Activated CD4-positive, alpha-beta T cell treated with anti-CD3 and anti-CD28 coated beads for 48 hours (primary cell): ENCODE measurements at places on chromosomes 16 and 17.

DNA sequence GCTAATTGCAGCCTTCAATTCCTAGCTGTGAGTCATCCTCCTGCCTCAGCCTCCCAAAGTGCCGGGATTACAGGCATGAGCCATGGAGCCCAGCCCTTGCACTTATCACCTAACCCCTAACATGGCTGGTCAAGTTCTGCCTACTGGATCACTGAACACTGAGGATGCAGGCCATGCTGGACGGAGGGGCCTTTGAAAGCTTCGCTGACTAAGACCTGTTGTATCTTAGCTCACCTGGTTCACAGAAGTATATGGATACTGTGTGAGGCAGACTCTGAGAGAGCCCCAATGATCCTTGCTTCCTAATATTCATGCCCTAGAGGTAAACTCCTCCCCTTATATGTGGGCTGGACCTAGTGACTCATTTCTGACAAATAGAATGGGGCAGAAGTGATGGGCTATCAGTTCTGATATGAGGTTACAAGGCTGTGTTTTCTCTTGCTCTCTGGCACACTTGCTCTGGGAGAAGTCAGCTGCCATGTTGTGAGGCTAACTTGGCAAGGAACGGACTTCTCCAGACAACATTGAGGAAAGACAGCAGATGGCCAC, 11.7 kb upstream of the TMIGD1 start:
- DNase-seq, result peak; percentile 55

DNA sequence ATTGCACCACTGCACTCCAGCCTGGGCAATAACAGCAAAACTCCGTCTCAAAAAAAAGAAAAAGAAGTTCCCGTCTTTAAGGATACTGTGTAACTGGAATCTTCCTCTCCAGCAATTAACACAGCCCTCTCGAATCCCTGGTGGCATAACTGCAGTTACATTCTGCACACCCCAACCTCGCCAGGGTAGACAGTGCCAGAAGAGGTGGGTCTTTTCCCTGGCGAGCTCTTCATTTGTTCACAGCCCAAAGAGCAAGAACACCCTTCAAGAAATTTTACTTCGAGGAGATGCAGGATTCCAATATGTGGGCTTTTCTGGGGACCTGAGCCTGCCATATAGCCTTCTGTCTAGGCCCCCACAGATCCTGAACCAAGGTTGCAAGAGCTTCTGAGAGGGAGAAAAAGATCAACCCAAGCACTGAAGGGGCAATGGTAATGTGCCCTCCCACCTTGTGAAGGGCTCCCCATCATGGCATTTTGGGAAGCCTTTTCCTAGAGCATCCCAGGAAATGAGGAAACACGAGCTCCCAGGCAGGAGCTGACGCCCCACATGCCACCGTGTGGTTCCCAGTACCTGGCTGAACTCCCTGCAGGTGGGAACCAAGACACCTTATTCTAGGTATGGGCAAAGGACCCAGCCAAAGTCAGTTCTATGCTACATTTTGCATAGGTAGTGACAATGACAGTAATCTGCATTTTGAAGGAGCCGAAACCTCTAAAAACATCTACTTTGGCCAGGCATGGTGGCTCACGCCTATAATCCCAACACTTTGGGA, 26.9 kb downstream of the TK2 start:
- DNase-seq, result no peak

- DNase-seq, result no peak
Observed at GRCh38 chr17:42457107-42457792, 1.4 kb upstream of the ATP6V0A1 start.

DNA sequence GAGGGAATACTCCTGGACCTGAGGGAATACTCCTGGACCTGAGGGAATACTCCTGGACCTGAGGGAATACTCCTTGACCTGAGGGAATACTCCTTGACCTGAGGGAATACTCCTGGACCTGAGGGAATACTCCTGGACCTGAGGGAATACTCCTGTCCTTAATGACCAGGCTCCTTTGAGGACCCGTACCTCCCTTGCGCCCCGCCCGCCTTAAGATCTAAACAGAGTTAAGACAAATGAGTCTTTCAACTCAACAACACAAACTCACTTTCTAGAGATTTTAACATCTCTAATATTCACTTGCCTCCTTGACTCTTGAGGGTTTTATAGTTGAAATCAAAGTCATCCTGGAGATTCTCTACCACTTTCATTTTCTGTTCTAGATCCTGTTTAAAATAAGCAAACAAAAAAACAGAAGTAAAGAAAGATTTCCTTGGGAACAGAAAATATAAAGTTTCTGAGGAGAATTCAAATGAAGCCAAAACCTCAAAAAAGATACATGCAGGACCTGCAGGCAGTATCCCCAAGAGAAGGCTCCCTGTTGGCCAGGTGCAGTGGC, 49.7 kb downstream of the STAT3 start:
- DNase-seq, result no peak
